Astrocyte (in vitro differentiated cells and primary cell): ENCODE measurements at places on chromosomes 5 and 9. TPM values are rescaled to one million over a fixed set of nuclear protein-coding genes. Genes with fewer than 3 reads are reported as not detected.
A peak's percentile ranks its signal among the peaks of the same experiment; 100 is the strongest.

DNA sequence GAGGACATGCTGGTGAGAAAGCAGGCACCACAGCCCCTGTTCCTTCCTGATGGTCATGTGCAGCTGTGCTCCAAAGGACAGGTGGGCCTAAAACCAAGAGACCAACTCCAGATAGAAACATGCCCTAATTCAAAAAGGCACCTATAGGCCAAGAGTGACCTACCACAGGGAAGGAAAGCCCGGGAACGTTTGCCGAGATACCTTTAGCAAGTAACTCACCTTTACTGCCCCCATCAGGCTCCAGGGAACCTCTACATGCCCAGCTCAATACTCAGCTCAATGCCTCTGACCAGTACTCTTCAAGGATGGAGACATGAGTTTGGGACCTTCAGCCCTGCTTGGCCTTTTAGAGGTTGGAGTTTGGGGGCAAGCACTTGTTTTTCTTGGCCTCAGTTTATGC lies 172.8 kb upstream of the FSTL4 start:
- DNase-seq = no peak

DNA sequence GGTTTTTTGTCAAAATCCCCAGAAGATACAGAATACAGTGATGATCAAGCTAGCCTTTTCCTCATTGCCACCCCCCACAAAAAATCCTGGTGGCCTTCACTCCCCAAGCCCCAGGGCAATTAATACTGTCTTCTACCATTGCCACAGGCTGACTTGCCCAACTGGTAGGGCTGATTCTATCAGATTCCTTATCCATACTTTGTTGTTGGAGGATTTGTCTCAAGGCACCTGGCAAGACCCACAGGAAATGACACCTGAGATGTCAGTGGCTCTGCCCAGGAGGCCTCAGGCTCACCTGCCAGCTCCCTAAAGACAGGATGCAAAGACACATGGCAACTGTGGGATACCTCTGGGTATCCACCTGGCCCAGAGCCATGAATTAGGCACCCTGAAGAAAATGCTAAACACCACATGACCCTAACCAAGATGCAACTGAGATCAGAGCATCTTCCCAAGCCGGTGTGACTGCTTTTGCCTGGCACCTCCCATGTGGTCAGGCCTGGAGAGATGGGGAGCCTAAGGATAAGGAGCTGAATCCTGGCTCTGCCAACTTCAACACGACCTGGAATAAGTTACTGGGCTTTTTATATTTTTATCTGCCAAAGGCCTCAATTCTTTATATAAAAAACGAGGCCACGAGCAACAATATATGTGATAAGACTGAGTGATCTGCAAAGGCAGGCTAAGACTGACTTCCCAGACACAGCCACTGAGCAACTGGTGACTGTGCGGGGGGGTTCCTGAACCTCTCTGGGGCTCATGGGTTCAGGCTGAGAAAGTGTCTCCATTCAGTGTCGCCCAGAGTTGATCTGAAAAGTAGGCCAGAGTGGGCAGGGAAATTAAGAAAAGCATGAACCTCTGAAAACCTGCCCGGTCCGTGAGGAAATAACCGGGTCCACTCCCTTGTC lies 944 bp downstream of the ATOX1 start:
- DNase-seq = no peak

GRCh38 chr5:74196233-74196632 lies 444.3 kb downstream of the ENC1 start:
- no peak for DNase-seq

The NUDT12 gene
- 6.1 and 6.3 TPM in 2 replicates for total RNA-seq

- no peak for DNase-seq
Observed at GRCh38 chr5:74452856-74453255, 187.7 kb downstream of the ENC1 start.

- no peak for DNase-seq
Observed at GRCh38 chr5:87399720-87400119, 13.0 kb downstream of the CCNH start.

The TMEFF1 gene
- total RNA-seq = 10.3 and 14.8 TPM in 2 replicates

DNA sequence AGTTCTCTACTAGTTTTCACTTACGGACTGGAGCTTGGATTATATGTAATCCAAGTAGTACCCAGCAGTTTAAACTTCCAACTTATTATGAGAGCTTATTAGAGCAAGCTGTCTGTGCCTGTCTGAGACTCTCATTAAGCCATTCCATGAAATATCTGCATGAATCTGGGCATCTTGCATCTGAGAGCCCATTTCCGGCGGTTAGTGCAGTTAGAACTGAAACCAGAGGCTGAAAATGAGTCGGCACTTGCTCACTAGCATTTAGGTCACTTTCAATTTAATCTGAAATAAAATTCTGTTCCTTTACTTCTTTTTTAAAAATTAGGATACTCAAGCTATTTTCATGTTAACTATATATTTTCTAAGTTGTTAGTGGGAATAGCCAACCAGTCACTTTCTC lies 102.2 kb downstream of the MEGF10 start:
- DNase-seq = no peak

The CARD6 gene
- total RNA-seq = 0.96 and 1.0 TPM in 2 replicates

DNA sequence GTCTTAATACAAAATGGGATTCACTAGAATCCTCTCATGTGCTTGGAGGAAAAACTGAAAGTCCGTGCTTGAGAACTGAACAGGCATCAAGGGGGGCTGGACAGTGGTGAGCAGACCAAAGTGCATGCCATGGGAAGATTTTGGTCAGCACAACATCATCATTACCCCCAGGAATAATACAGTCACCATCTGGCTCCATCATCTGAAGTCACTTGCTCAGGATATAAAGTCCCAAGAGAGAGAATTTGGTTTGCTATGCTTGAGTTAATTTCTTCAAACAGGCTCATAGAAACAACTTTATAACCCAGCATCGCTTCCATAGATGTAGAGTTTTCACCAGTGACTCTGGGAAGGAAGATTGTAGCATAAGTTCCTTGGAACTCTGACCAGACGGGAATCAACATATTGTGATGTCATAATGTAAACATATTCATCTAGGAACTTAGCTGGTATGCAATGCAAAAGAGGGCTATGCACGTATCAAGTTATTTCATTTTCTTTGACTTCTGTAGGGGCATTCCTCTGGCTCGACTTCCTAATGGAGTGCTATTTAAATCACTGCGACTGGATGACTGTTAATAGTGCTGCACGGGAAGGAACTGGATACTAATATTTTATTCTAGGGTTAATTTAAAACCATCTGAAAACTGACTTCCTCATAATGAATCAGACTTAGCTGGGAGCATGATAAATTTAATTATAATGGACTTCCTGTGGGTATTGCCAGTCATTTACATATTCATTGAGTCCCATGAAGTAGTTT lies 145.2 kb downstream of the MTRR start:
- DNase-seq = peak; percentile 38

DNA sequence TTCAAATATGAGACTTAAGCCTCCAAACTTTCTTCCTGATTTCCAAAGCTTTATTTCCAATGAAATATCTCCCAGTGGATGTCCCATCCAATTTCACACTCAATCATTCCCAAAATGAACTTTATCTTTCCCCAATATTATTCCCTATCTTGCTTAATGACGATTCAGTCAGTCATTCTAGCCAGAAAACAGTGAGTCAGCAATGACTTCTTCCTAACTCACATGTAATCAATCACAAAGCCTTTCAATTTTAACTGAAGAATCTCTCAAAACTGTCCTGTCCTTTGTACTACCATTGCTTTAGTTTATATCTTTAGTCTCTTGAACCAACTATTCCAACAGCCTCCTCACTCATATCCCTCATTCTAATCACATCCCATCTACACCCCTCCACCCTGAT lies 34.9 kb downstream of the NSA2 start:
- no peak for DNase-seq

DNA sequence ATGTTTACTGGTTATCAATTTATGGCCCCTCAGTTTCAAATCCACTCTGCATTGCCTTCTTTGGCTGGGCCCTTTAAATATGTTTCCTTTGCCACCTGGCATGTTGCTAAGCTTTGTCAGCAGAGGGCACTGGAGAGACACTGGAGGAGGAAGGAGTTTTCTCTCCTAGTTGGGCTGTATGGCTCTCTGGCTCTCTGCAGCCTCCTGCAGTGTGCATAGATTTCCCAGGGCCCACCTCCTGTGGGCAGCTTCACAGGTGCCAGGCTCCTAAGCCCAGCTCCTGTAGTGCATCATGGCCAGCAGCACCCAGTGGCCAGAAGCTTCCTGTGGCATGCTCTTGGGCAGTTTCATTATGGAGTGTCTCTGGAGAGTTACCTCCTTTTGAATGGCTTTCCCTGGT lies 23.3 kb downstream of the CAVIN4 start:
- peak; percentile 24 for DNase-seq

GRCh38 chr5:87136733-87137132 lies 130.9 kb upstream of the RASA1 start:
- DNase-seq = no peak

- DNase-seq = no peak
Observed at GRCh38 chr5:141969783-141970771, 1.2 kb downstream of the RNF14 start.

DNA sequence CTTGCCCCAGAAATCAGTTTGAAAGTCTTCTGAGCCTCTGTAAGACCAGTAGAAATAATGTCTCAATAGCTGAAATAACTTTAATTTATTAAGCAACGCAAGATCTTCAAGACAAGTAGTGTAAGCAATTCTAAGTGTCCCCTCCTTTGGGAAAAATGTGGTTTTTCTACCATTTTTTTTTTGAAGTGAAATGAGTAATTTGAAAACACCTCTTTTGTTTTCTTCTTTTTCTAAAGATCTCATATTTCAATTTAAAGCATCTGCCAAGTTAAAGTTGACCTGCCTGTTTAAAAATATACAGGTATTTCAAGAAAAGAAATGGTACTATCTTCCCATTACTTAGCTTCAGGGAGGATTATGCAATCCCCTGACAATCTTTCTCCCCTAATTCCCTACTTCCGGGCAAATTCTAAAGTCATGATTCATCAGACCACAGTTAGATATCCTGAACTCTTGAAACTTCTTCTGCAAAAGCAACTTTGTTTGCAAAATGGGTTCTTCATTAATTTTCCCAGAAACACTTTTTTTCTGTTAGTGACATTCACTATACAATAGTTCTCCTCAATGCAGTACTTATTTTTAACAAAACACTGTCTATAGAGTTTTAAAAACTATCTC lies 7.8 kb upstream of the ANXA1 start:
- peak; percentile 88 for DNase-seq

DNA sequence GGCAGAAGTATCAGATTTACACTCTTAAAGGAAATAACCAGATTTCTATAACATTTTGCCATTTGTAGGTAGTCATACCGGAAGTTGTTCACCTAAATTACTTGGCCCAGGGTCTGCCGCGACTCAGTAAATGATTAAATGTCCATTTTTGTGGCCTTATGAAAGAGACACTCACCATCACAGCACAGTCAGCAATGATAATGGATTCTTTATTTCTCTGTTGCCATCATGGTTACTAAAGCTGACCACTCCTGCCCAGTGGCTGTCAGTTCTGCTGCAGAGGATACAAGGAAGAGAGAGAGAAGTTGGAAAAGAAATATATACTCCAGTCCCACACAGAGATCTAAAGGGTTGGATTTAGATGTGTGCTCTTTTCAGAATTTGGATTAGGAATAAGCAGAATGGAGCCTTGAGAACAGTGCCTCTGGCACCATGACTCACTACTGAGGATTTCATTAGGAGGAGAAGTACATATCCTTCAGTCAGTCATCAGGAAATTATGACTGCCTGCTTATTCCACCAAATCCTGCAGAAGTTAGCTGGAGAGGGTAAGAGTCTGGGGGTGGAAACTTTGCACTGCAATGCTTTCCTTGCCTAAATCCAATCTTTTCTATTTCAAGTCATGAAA lies 72.8 kb upstream of the EFNA5 start:
- peak; percentile 52 for DNase-seq

- DNase-seq = no peak
Observed at GRCh38 chr9:113734826-113735225, 141.3 kb upstream of the ZNF618 start.

The SIMC1 gene
- total RNA-seq = 9.0 and 10.4 TPM in 2 replicates

The ITK gene
- total RNA-seq = 0.48 and 0.67 TPM in 2 replicates

GRCh38 chr5:54988817-54989216 lies 3.4 kb upstream of the ESM1 start:
- DNase-seq = no peak
